Uterus (tissue), 4 donors: ENCODE measurements at places on chromosomes 13 and 19.

- H3K4me3 ChIP-seq: no peak overlapping the region
- no peaks in the 10 kb centered on the region for H3K4me1 ChIP-seq
- H3K36me3 ChIP-seq: no peaks in the 10 kb centered on the region
- no peaks in the 10 kb centered on the region for H3K27me3 ChIP-seq
- no peak overlapping the region for H3K27ac ChIP-seq
These were observed 44.4 kb upstream of the ZNF91 start for GRCh38 chr19:23439623-23440022.

- DNase-seq: no peak
- no peak overlapping the region for H3K27ac ChIP-seq
- H3K27me3 ChIP-seq: no peaks in the 10 kb centered on the region
- no peaks in the 10 kb centered on the region for H3K36me3 ChIP-seq
These were observed 417.3 kb downstream of the DIAPH3 start for GRCh38 chr13:59746291-59746962.

GRCh38 chr13:99733346-99733745 lies 232.1 kb downstream of the TM9SF2 start:
- no peaks in the 10 kb centered on the region for H3K4me1 ChIP-seq
- no peaks in the 10 kb centered on the region for H3K36me3 ChIP-seq
- no peaks in the 10 kb centered on the region for H3K27me3 ChIP-seq
- DNase-seq: no peak
- H3K4me3 ChIP-seq: no peak overlapping the region

DNA sequence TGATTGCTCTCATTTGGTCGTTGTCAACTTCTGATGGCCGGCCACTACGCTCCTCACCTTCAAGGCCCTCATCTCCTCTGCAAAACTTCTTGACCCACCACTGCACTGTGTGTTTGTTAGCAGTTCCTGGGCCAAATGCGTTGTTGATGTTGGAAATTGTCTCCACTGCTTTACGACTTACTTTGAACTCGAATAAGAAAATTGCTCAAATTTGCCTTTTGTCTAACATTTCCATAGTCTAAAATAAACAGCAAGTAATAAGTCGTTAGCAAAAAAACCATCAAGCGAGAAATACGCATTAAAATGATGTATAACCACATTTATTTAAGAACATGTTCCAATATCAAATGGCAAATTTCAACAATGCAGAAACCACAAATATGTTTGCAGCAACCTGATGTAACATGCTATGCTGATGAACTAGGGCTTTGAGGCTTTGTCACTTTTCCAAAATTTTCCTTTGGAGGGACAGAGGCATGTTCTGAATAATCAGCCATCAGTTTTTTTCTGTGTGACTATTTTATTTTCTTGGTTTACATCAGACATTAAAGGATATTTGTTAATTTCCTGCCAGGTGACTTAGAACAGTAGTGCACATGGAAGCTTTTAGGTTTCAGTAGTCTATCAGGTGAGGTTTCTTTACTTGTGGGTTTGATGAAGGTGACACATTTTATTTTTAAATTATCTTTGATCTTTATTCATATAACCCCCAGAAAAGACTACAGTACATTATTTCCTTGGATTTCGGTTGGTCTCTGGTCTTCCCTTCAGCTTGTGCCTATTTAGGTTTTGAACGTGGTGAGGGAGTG lies 74.7 kb upstream of the TEX29 start:
- no peaks in the 10 kb centered on the region for H3K27me3 ChIP-seq
- DNase-seq: no peak
- no peaks in the 10 kb centered on the region for H3K4me1 ChIP-seq
- no peak overlapping the region for H3K27ac ChIP-seq
- no peak overlapping the region for H3K4me3 ChIP-seq
- H3K36me3 ChIP-seq: no peaks in the 10 kb centered on the region

DNA sequence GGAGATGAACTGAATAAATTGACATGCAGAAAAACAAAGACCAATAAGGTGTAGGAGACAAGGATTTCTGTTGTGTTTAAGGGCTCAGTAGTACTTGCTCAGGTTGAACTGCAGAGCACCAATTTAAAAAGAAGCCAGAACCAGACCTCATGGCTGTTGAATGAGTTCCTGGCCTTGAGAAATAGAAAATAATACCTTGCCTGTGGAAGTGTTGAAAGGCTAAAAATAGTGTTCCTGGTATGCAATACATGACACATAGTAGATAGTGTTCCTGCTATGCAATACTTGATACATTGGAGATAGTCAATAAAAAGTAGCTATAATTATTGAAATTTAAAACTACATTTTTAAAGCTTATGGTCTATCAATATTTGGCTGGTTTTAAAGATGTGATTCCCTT lies 595.8 kb downstream of the PCDH9 start:
- no peak overlapping the region for H3K27ac ChIP-seq
- H3K27me3 ChIP-seq: no peaks in the 10 kb centered on the region
- no peak for DNase-seq

DNA sequence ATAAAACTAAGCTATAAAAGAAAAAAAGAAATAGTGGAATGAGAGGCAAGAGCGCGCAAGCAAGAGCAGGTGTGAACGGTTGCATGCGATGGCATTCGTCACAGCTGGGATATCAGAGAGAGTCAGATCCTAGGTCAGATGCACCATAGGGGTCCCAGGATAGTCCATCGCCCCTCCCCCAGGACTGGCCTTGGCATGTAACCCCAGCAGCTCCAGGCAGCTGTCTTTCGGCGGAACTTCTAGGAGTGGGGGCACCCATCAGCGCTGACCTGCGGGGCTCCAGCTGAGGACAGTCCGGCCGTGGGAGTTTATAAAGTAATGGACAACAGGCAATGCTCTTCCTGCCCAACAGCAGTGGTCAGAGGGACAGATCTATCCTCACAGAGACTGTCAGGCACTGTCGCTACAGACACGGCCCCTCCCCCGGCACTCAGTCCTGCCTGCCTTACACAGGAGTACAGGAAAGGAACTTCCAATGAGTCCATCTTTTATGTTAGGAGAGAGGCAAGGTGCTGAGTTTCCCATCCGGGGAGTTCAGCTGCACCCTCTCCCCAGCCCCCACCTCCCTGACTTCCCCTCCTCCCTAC lies 1.4 kb downstream of the SIAH3 start:
- no peak for DNase-seq
- H3K27ac ChIP-seq: no peak overlapping the region
- H3K27me3 ChIP-seq: peaks cover 7% of the 10 kb centered on the region
- H3K36me3 ChIP-seq: no peaks in the 10 kb centered on the region

- DNase-seq: no peak
- H3K27ac ChIP-seq: no peak overlapping the region
- H3K36me3 ChIP-seq: no peaks in the 10 kb centered on the region
- H3K4me1 ChIP-seq: no peaks in the 10 kb centered on the region
- no peaks in the 10 kb centered on the region for H3K27me3 ChIP-seq
These were observed 6.2 kb downstream of the HSD17B14 start for GRCh38 chr19:48830088-48830487.

- no peak overlapping the region for H3K27ac ChIP-seq
- no peaks in the 10 kb centered on the region for H3K27me3 ChIP-seq
- DNase-seq: no peak
These were observed 728.4 kb downstream of the SLITRK1 start for GRCh38 chr13:83153848-83154247.

DNA sequence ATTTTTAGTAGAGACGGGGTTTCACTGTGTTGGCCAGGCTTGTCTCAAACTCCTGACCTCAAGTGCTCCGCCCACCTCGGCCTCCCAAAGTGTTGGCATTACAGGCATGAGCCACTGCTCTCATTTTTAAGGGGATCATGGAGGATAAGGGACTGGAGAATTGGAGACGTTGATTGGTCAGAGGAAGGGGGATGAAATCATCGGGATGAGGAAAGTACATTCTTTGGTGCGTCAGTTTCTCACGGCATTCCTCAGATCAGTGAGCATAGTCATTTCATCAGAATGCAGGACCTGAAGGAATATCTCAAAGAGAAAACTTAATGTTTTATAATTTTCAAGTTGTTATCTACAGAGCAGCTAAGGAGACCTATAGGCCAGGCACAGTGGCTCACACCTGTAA lies 14.0 kb downstream of the ZNF114 start:
- H3K36me3 ChIP-seq: no peaks in the 10 kb centered on the region
- no peak overlapping the region for H3K27ac ChIP-seq
- no peak overlapping the region for H3K4me3 ChIP-seq

DNA sequence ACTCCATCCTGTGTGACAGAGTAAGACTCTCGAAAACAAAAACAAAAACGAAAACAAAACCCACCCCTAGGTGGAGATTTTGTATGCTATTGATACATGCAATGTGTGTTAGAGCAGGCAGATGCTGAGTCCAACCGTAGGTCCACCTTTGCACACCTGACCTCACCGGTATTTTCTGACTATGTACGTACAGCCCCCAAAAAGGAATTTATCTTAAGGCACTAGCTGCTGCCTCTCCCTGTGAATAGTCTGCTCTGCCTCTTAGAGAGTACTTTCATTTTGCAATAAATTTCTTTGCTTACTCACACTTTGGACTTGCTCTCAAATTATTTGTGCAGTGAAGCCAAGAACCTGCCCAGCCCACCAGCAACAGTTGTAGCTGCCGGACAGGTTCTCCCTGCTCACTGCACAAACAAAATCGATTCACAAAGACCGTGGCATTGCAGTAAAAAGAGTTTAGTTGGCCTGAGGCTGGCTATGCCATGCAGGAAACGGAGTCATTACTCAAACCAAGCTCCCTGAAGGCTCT lies 8.2 kb upstream of the ZNF77 start:
- DNase-seq: no peak
- no peaks in the 10 kb centered on the region for H3K4me1 ChIP-seq
- peak overlapping the region; percentile 10 for H3K4me3 ChIP-seq
- H3K27me3 ChIP-seq: no peaks in the 10 kb centered on the region
- H3K27ac ChIP-seq: peak overlapping the region; percentile 23
- H3K36me3 ChIP-seq: no peaks in the 10 kb centered on the region

- H3K4me1 ChIP-seq: no peaks in the 10 kb centered on the region
- H3K4me3 ChIP-seq: no peak overlapping the region
- no peaks in the 10 kb centered on the region for H3K27me3 ChIP-seq
- no peaks in the 10 kb centered on the region for H3K36me3 ChIP-seq
- DNase-seq: no peak
These were observed 15.8 kb upstream of the MICU2 start for GRCh38 chr13:21619633-21620220.

DNA sequence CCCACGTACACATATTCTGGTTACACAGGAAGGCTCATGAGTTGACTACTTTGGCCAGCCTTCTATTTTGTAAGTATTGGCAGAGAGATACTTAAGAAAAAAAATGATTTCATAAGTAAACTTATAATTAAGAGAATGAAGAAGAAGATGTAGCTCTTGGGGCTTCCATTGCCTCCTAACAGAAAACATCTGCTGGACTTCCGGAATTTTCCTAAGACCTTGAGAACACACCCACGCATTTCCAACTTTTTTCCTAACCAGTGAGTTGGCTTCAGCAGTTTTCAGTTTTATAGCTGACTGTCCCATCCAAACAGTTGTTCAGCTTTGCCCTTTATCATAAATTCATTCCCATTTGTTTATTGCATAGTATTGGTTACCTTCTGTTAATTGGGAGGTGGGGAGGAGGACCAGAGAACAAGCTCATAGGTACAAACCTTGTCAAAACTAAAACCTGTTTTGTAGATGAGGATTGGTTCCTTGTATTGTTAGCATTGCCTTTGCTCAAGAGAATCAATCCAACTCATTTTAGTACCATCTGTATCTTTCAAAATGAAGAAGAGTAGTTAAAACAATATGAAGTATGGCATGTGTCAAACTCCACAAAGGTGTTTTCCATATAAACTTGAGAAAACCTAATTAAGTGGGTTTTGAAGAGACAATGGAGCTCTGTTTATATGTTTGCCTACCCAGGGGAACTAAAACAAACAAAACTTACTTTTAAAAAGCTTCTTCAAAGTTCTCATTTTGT lies 93.9 kb downstream of the COL4A2 start:
- DNase-seq: no peak
- no peaks in the 10 kb centered on the region for H3K27me3 ChIP-seq
- H3K4me1 ChIP-seq: peaks cover 5% of the 10 kb centered on the region
- no peaks in the 10 kb centered on the region for H3K36me3 ChIP-seq
- H3K27ac ChIP-seq: peak overlapping the region; percentile 98

DNA sequence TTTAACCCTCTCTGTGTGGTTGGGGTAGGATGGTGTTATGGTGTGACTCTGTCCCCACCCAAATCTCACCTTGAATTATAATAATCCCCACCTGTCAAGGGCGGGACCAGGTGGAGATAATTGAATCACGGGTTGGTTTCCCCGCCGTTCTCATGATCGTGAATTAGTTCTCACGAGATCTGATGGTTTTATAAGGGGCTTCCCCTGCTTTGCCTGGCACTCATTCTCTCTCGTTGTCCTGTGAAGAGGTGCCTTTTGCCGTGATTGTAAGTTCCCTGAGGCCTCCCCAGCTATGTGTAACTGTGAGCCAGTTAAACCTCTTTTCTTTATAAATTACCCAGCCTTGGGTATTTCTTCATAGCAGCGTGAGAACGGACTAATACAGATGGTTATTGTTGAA lies 68.8 kb downstream of the ARHGEF7 start:
- H3K4me3 ChIP-seq: no peak overlapping the region
- peak overlapping the region; percentile 23 for H3K27ac ChIP-seq
- no peaks in the 10 kb centered on the region for H3K36me3 ChIP-seq

DNA sequence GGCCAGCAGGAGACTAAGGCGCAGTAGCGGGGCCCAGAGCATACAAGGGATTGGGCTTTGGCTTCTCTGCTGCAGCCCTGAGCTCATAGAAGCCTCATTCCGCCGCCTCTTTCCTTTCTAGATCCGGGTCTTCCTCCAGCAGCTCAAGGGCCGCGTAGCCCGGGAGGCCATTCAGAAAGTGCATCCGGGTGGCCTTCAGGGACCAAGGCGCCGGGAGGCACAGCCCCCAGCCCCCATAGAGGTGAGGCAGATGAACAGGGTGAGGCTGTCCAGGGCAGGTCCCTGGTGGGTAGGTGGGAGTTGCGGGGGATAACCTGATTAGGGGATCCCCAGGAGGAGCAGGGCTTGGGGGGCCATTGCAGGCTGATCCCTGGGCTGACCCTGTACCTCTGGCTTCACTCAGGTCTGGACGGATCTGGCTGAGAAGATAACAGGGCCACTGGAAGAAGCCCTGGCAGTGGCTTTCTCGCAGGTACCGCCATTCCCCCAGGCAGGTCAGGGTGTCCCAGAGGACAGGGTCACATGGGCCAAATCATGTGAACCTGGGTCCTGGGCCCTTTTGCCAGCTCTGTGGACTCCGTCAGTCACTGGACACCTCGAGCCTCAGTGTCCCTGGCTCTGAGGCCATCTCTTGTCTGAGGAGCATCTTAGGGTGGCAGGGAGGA lies 1.3 kb downstream of the SNAPC2 start:
- peaks cover 37% of the 10 kb centered on the region for H3K4me1 ChIP-seq
- no peak for DNase-seq
- H3K27ac ChIP-seq: peak overlapping the region; percentile 88
- H3K27me3 ChIP-seq: peaks cover 2% of the 10 kb centered on the region
- peak overlapping the region; percentile 36 for H3K4me3 ChIP-seq

- no peaks in the 10 kb centered on the region for H3K27me3 ChIP-seq
- H3K27ac ChIP-seq: peak overlapping the region; percentile 66
- peak; percentile 49 for DNase-seq
- H3K36me3 ChIP-seq: no peaks in the 10 kb centered on the region
These were observed 373 bp downstream of the TNFAIP8L1 start for GRCh38 chr19:4639531-4640246.

GRCh38 chr13:48126944-48127830 lies 32.3 kb upstream of the MED4 start:
- H3K27me3 ChIP-seq: no peaks in the 10 kb centered on the region
- H3K36me3 ChIP-seq: no peaks in the 10 kb centered on the region
- no peaks in the 10 kb centered on the region for H3K4me1 ChIP-seq
- peak overlapping the region; percentile 72 for H3K27ac ChIP-seq

GRCh38 chr13:112693831-112694497 lies 4.1 kb downstream of the ATP11A start:
- no peak overlapping the region for H3K4me3 ChIP-seq
- no peaks in the 10 kb centered on the region for H3K4me1 ChIP-seq
- no peaks in the 10 kb centered on the region for H3K36me3 ChIP-seq
- no peak for DNase-seq
